ENCODE measurements at places on chromosomes 4 and X. TPM values are rescaled to one million over a fixed set of nuclear protein-coding genes. Genes with fewer than 3 reads are reported as not detected.

Gene ATP8A1
- total RNA-seq = 259 TPM

DNA sequence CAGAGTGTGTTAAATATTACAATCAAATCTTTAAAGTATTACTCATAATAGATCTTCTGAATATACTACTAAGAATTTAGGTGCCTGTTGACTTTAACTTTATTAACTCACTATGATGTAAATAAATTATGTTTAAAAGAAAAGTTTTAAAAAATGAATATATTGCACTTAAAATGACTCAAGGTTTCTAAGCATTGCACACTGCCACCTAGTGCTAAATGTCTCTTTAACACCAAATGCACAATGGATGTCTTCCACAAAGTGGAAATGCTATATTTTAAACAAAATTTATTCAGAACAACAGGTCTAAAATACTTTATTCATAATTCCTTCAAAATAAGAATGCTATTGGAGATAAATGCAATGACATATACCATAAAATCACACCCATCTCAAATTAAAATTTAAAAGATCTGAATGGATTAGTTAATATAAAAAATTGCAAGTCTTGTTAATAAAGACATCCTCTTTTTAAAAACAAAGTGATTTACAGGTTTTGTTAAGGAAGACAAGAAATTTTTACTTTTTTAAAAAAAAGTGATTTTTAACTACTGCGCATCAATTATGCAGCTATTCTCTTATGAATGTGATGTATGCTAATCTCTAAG, 5.5 kb downstream of the INPP4B start:
- no peak for DNase-seq

Gene MAGEA2
- not detected for total RNA-seq

DNA sequence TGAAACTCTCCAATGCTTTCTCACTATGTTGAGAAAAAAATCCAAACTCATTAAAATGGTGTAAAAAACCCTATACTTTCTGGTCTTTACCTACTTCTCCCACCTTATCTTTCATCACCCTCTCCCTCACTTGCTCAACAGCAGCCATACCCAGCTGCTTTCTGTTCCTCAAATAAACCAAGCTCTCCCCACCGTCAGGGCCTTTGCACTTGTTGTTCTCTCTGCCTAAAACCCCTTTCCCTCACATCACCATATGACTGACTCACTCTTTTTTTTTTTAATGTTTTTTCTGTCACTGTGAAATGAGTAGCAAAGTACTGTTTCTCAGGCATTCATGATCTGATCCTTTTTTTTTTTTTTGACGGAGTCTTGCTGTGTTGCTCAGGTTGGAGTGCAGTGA, 122.3 kb upstream of the TMEM164 start:
- DNase-seq = peak; percentile 54

DNA sequence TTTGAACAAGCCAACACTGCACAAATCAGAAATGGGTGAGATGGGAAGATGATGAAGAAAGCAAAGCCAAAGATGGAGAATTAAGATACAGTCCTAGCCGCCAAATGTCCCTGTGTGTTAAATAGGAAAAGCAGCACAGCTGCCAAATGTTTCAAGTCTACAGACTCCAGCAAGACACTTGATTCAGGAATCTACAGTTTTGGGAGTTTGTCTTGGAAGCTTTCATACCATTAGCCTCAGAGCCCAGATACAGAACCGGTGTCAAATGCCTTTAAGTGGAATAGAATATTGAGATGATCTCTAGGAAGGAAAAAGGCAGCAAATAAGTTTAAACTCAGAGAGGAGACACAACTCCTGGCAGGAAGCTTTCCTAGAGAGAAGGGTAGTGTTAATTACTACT, 30.3 kb downstream of the OPHN1 start:
- no peak for DNase-seq

GRCh38 chrX:37984880-37985279, 21.5 kb upstream of the SYTL5 start:
- no peak for DNase-seq

- no peak for DNase-seq
Measured at GRCh38 chrX:120311727-120312063, 434 bp upstream of the TMEM255A start.

Gene ANAPC4
- 20.8 TPM for total RNA-seq

Gene CBR4
- total RNA-seq = 10.0 TPM

DNA sequence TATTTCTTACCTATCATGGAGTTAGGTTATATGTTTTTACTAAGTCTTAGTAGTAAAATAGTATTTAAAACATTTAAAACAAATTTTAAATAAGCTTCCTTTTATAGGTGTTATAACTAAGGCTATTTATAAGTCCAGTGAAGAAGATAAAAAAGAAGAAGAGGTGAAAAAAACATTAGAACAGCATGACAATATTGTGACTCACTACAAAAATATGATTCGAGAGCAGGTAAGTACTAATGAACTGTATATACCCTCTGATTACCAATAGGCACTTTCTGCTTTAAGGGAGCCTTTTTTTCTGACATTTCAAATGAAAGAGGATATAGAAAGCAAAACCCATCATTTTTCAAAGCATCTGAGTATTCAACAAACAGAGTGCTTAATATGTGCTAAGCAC, 76.6 kb downstream of the USO1 start:
- DNase-seq = no peak

Gene SNCA
- total RNA-seq = 15.4 TPM

Gene AFM
- total RNA-seq = not detected

DNA sequence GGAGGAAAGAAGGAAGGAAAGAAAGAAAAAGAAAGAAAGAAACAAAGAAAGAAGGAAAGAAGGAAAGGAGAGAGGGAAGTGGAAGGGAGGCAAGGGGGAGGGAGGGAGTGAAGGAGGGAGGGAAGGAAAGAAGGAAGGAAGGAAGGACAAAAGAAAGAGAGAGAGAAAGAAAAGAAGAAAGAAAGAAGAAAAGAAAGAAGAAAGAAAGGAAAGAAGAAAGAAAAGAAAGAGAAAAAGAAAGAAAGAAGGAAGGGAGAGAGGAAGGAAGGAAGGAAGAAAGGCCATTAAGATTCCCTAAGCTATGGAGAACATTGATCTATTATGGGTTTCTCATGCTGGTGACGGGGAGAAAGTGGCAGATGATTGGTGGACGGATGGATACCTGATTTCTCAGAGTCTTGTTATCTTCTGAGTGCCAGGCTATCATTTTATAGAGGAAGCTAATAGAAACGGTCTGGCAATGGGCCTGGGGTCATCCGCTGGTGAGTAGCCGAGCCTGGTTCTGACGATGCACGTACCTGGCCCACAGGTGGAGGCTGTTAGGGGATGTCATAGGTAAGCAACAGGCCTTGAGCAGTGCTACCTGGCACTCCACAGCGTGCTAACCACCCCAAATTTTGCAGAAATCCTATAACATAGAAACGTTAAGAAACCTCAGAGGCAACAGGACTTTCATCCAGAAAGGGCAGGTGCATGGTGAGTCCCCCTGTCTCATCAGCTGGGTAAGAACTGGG, 142.9 kb downstream of the SHOX start:
- no peak for DNase-seq

DNA sequence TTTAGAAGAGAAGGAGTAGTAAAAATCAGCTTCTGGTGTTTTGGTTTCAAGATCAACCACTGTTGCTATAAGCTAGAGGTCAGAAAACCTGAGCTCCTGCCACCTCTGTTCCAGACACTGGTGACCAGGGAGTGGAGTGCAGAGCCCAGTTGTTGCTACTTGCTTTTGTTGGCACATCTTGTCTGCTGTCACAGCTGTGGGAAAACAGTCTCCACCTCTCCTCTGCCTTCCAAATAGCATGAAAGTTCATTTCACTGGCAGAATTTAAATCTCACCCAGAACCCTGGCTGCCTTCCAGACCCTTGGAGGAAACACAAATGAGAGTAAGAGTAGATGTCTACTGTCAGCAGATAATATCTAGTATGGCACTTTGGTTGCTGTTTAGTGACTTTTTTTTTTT, 297.5 kb upstream of the KLF3 start:
- no peak for DNase-seq

DNA sequence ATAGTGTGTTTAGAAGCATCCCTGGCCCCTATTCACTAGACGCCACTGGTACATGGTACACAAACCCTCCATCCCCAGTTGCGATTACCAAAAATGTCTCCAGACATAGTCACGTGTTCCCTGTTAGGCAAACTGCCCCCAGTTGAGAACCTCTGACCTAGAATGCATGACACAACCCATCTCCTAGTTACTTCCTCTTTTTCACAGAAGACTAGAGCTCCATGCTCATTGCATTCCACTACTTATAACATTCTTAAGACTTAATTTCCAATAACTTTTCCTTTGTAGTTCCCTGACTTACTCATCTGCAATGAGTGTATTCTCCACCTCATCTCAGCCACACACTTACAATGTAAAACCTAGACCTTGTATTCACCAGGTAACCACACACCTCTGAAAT, 68.6 kb downstream of the PRSS12 start:
- no peak for DNase-seq

DNA sequence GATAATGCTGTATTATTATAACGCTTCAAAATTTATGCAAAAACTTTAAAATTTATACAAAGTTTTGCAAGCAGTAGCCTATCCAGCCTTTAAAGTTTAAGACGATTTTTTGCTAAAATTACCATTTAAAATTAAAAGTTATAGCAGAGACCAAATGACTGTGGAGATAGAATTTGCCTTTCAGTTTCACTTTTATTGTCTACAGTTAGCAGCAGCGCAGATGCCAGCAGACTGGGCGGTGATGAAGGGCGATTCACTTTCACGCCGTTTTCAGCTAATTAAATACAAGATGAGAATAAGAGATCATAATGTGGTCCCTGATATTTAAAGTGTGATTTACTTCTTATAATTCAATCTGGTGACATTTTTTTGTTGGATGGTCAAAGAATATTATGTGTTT, 1381.5 kb upstream of the ADGRL3 start:
- DNase-seq = no peak

Gene IGSF1
- total RNA-seq = not detected

DNA sequence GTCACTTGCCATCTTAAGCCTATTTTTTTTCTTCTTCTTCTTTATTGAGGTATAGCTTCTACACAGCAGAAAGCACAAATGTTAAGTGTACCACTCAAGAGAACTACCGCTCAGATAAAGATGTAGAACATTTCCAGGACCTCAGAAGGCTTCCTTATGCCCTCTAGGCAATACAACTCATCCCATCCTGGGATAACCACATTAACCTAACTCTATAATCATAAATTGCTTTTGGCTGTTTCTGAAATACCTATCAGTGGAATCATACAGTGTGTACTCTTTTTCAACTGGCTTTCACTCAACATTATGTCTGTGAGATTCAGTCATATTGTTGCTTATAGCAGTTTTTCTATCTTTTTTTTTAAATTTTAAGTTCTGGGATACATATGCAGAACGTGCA, 51.7 kb downstream of the ARFIP1 start:
- DNase-seq = no peak

Gene SSX1
- not detected for total RNA-seq

DNA sequence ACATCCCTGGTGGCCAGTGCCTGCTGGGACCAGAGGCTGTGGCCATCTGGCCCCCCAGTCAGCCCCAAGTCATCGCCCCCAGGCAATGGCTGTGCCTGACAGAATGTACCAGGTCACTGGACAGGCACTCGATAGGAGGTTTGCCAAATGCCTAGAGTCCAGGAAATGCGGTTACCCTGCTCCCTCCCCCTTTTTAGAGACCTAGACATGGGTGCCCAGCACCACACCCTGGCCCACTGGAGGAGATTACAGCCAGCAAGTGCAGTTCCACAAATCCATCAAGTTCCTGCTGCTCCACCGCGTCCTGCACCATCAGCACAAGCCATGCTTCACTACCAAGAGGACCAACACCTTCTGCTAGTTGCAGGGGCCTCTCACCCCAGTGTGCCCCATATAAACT, 16.2 kb upstream of the ZFX start:
- DNase-seq = no peak

DNA sequence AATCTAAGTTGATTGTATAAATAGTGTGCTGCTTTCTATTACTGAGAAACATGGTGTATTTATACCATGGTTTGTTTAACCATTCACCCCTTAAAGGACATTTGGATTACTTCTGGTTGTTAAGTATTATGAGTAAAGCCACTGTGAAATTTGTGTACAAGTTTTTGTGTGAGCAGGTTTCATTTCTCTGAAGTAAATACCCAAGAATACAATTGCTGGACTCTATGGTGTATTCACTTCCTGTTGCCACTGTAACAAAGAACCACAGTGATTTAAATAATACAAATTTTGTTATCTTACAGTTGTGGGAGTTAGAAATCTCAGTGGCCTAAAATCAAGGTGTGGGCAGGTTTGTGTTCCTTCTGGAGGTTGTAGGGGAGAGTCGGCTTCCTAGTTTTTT, 869.6 kb downstream of the CCSER1 start:
- no peak for DNase-seq

GRCh38 chr4:6245246-6246169, 24.1 kb upstream of the WFS1 start:
- DNase-seq = no peak

GRCh38 chrX:70013466-70014381, 36.0 kb downstream of the AWAT2 start:
- no peak for DNase-seq

- DNase-seq = no peak
Measured at GRCh38 chr4:119103263-119103662, 32.4 kb upstream of the MYOZ2 start.

- DNase-seq = peak; percentile 22
Measured at GRCh38 chrX:2549876-2550275, 49.1 kb upstream of the DHRSX start.

DNA sequence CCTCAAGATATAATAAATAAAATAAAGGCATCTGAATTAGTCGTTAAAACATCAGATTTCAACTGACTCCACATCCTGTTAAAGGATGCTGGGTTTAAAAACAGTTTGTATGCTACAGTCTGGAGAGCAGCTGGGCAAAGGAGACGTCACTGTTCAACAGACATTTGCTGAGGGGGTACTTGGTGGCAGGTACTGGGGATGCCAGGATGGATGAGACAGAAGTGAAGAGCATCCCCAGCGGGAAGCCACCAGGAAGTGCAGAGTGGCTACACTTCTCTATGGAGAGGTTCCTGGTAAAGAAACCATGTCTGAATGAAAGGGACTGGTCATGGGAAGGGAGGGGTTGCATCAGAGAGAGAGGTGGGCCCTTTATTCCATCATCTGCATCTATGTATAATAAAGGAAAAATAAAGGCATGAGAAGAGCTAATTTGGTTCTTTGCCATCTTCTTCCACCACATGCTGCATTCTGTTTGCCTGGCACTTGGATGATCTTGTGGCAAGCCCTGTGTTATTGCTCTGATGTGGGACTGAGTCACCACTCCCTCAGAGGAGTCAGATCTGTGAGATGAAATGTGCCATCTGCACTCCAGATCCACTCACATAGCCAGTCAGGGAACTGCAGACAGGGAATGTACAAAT, 145.0 kb downstream of the SOWAHB start:
- no peak for DNase-seq

DNA sequence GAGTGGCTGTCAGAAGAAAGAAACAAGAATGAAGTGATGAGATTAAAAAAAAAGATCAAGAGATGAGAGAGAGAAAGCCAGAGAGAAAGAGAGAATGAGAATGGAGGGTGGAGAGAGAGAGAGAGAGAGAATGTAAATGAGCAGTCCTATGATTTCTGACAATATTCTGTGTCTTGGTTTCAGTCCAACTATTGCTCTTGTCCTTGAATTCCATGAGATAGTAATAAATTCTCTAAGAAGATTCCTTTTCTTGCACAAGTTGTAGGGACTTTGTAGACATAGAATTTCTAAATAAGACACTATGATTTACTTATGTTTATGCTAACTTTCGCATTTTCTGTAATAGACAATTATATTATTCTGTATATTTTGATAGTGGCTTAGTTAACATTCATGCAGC, 149.6 kb upstream of the CTSO start:
- no peak for DNase-seq

- DNase-seq = no peak
Measured at GRCh38 chr4:107708225-107708624, 11.8 kb downstream of the PAPSS1 start.
